Activated naive CD4-positive, alpha-beta T cell (primary cell): ENCODE measurements at places on chromosomes 1 and 21.

- no peak for DNase-seq
These were observed 10.6 kb downstream of the VCAM1 start for GRCh38 chr1:100730130-100730529.

DNA sequence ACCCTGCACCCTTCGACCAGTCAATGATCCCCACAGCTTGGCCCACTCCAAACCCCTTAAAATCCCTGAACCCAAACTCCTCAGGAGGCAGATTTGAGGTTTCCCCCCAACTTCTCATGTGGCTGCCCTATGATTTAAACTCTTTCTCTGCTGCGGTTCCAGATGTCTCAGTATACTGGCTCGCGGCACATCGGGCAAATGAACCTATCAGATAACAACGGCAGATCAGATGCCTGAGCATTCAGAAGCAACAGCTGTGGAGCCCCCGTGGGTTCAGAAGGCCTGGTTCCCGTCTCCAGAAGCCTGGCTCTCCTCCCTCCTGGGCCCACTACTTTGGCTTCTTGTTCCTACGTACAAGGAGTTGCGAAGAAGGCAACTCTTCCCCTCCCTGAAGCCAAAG lies 43.3 kb upstream of the H6PD start:
- no peak for DNase-seq

DNA sequence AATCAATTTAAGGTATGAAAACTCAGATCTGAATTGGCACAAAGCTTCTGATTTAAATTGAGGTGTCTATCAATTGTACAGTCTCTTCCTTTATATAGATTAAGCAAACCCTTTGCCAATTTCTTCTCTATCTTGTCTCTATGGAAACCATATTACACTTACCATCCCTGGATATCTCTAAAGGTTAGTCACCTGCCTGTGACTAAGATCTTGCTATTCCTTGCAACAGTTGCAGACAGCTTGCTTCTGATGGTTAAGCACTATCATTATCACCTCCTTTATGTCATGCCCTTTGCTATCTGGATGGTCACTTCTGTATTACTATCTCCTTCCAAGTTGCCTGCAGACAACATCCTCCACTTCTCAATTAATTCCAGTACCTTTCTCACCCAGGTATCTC lies 998.6 kb upstream of the B3GALT2 start:
- DNase-seq = no peak

DNA sequence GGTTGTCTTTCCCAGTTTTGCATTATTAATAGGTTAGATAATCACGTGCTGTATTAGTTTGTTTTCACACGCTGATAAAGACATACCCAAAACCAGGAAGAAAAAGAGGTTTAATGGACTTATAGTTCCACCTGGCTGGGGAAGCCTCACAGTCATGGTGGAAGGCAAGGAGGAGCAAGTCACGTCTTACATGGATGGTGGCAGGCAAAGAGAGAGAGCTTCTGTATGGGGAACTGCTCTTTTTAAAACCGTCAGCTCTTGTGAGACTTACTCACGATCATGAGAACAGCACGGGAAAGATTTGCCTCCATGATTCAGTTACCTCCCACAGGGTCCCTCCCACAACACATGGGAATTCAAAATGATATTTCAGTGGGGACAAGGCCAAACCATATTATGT lies 2.3 kb upstream of the VCAM1 start:
- no peak for DNase-seq

- DNase-seq = no peak
These were observed 621.7 kb downstream of the MATN1 start for GRCh38 chr1:30101487-30102227.

GRCh38 chr1:111973150-111973790 lies 16.2 kb downstream of the KCND3 start:
- DNase-seq = no peak

- DNase-seq = no peak
These were observed 9.3 kb upstream of the TSNAX start for GRCh38 chr1:231519166-231519565.

DNA sequence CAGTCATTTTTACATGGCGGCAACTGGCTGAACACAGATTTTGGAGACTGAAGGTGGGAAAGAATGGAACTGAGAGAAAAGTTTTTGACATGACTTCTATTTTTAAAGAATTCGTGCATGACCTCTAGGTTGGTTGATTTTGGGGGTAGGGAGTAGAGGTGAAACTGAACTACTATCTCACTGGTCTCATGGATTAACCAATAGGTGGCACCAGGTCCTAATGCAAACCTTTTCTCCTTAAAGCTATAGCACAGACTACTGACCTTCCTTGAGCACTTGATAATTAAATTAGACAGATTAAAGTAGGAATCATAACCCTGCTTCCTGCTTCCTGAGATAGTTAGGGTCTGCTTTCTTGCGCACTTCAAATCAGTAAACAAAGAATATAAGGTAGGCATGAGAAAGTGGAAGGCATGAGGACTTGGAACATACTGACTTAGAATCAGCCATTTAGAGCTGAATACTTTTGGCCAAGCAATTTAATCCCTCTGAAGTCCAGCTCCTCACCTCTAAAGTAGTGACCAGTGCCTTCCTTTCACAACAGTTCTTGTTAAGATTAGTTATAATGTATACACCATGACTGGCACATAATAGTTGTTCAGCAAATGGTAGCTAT lies 206.0 kb downstream of the CENPF start:
- no peak for DNase-seq

- DNase-seq = no peak
These were observed 12.2 kb downstream of the TXNIP start for GRCh38 chr1:145983960-145984830.

DNA sequence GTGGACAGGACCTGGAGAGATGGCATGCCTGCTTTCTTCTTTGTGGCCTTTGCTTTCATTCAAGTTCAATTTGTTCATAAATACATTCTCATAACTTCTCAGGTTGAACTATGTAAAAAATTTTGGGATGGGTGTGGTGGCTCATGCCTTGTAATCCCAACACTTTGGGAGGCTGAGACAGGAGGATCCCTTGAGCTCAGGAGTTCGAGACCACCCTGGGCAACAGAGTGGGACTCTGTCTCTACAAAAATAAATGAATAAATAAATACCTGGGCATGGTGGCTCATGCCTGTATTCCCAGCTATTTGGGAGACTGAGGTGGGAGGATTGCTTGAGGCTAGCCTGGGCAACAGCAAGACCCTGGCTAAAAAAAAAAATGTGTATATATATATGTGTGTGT lies 2.1 kb downstream of the KIF1B start:
- no peak for DNase-seq

GRCh38 chr21:34807881-34808568 lies 139.2 kb downstream of the CLIC6 start:
- no peak for DNase-seq
